ENCODE measurements at places on chromosomes 7 and 10. TPM values are rescaled to one million over a fixed set of nuclear protein-coding genes. Genes with fewer than 3 reads are reported as not detected.

- DNase-seq = no peak
Measured at GRCh38 chr10:26696786-26697162, 727 bp upstream of the PDSS1 start.

DNA sequence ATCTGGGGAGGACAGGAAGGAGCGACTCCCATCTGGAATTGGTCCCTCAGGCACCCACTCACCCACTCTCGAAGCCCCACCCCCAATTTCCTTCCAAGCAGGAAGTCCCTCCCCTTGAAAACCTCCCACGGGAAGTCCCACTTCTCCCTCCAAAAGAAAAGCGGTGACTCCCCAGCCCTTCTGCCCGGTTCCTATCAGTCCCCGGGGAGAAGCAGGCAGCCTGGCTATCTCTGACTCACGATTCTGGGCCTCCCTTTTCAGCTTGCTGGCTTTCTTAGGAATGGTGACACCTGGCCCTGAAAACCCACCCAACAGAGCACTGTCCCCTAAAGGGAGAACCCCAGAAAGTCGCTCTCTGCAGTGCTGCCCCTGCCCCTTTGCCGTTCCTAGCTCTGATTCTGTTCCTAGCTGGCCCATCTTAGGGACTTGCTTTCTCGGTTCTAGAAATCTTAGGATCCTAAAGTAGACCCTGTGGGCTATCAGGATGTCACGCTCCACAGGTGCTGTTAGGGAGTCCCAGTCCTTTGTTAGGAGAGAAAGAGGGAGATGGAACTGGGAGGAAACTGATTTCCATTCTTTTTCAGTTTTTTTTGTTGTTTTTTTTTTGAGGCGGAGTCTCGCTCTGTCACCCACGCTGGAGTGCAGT lies 6.0 kb downstream of the TSC22D4 start:
- DNase-seq = no peak

DNA sequence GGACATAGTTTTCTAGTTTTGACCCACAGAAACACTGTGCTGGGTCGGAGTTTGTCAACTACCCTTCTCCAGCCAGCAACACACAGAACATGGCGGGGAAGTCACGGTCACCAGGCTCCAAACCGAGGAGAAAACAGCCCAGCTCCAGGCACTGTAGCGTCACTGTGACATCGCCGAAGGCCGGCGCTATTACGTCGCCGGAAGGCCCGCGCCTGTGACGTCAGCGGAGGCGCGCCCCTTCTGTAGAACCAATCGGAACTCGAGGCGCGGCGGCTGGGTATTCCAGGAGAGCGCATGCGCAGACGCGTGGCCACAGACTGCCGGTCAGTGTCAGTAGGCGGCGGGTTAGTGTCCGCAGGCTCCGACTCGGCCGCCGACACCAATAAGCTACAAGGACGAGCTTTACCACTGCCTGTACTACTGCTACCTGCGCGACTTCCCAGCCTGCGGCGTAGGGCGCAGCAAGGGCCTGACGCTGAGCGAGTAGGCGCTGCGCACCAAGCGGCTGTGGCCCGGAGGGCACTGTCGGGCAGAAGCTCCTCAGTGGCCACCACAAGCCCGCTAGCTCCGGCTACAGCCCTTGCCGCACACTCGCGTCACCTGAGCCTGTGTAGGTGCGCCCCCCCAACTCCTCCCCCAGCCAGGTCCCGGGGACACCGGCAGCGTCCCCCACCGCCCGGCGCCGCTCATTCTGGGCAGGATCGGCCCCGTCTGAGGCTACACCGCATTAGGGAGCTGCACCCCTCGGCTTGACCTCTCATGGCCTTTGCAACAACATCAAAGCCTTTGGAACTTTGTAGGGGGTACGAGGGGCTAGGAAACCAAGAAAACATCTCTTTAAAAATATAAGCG lies 35.1 kb upstream of the SRRM3 start:
- peak; percentile 88 for DNase-seq

- DNase-seq = no peak
Measured at GRCh38 chr10:80421707-80422536, 13.6 kb downstream of the PRXL2A start.

- DNase-seq = no peak
Measured at GRCh38 chr7:147496209-147496608, 1094.4 kb upstream of the C7orf33 start.

Gene PTF1A
- total RNA-seq = not detected

Gene PTPN12
- 17.9 TPM for total RNA-seq

DNA sequence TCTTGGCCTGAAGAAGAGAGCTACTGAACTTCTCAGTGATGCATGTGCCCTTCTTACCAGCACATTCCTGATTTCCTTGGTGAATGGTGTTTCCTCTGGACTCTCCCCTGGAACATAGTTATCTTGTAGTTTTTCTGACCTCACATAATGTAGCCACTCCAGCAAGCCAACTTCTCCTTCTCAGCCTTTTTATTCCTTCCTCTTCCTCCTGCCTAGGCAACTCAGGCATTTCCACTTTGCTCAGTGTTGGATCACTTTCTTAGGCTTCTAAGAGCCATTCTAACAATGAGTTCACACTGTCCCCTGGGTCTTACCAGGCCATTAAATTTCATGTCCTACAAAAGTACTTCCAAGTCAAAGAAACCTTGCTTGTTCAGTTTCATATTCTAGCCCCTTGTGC lies 3.6 kb upstream of the PTTG1IP2 start:
- DNase-seq = no peak

Data from CD4-positive, alpha-beta memory T cell (primary cell).